ENCODE measurements at places on chromosomes 16 and 17.

DNA sequence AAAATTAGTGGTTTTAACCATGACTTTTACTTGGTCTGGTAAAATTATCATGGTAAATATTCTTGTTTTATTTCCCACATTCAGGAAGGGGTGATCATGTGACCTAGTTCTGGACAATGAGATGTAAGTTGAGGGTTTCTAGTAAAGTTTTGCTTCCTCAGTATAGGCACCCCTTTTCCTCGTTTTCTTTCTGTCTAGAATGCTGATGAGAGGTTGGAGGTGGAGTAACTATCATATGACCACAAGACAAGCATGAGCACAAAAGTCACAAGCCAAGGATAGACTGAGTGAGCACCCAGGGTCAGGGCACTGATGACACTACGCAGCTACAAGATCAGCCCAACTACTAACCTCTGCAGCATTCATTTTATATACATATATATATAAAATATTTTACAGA lies 53.9 kb downstream of the MYO1D start:
- no peak for DNase-seq

DNA sequence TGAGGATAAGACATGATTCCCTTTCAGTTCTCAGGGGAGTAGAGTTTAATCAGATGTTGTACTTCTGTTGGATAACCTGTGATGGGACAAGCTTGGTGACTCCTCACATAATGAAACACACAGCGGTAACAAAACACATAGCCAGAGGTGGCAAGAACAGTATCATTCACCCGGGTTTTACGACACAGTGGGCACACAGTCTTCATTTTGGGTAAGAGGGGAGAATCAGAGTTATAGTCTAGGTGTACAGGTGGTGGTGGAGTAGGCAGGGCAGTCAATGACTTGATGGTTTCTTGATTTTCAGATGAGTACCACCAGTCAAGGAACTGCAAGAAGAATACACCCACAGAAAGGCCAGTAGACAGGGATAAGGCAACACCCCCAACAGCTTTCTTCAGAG lies 2.6 kb downstream of the PEX12 start:
- DNase-seq = no peak

DNA sequence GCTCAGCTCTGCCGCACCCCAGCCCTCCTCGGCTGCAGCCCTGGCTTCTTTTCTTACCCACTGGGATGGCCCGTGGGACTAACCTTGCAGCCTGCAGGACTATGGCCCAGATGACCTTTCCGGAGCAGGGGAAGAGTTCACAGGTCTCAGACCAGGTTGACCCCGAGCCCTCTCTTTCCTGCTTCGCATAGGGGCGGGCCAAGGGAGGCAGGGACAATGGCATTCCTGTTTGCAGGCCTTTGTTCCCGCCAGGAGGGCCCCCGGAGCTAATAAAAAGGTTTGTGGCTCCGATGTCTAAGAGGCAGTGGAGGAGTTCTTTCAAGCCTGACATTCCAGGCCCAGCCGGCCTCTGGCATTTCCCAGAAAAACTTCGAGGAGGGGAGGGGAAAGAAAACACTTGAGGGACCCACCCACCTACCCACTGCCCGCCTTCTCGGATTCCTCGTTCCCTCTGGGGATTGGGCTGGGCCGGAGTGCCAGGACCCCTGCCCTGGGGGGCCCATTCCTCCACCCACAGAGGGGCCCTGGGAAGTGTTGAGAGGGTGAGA lies 5.8 kb upstream of the SOCS3 start:
- no peak for DNase-seq

DNA sequence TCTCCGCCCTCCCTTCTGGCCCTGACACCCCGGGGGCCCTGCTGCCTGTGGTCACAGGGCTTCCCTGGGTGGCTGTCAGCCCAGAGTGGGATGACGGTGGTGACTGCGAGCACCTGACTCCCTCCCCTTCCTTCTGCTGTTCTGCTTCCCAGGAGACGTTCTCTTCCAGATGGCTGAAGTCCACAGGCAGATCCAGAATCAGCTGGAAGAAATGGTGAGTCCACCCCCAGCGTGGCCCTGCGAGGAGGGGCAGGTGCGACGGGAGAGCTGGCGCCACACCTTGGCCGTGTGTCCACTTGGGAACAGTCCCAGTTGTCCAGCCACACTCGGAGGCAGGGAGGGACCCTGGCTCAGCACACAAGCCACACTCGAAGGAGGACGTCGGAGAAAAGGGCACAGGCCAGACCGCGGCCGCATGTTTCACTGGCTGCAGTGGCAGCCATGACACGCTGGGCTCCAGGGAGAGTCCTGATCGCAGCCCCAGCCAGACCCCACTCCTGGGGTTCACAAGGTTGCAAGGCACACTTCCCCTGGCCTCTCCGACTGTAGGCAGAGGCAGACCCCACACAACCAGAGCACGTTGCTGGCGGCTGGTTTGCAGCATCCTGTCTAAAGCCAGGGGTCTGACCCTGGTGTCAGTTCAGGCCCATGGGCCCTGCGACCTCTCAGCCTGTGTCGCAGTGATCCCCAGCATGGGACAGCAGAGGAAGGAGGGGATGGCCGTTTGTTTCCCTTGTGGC lies 49.9 kb downstream of the BAIAP2 start:
- DNase-seq = no peak

DNA sequence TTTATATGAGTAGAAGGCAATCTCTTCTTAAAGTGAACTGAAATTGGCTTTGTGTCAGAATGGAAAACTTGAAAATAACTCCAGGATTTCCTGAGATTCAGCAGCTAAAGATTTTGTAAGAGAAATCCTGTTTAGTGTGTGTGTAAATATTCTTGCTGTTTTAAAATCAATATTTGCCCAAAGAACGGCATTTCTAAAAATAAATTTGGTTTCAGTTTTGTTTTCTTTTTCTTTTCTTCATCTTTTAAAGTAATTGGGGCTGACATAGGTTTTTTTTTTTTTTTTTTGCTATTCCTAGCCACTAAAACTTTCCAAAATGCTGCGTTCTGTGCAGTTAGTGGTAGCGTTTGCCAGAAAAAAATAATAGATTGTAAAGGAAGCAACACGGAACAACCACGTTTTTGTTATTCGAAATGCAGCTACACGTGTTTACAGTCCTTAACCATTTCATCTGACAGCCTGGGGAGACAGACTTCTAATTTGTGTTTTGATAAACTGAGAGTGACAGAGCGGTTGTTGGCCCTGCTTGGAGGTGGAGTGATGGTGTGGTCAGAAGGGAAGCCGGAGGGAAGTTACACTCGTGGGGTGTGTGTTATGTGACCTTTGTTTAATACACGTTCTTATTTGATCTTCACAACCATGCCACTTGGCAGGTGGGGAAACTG lies 21.6 kb upstream of the SMPD3 start:
- no peak for DNase-seq

GRCh38 chr17:2406903-2407790 lies 6.3 kb upstream of the MNT start:
- no peak for DNase-seq

- DNase-seq = no peak
These were observed 16.8 kb downstream of the ABCA3 start for GRCh38 chr16:2323701-2324100.

GRCh38 chr17:35404360-35404759 lies 27.9 kb downstream of the SLFN12 start:
- DNase-seq = no peak

- DNase-seq = no peak
These were observed 5.5 kb upstream of the COIL start for GRCh38 chr17:56966338-56966737.
